ENCODE measurements at places on chromosomes 1 and 21.

DNA sequence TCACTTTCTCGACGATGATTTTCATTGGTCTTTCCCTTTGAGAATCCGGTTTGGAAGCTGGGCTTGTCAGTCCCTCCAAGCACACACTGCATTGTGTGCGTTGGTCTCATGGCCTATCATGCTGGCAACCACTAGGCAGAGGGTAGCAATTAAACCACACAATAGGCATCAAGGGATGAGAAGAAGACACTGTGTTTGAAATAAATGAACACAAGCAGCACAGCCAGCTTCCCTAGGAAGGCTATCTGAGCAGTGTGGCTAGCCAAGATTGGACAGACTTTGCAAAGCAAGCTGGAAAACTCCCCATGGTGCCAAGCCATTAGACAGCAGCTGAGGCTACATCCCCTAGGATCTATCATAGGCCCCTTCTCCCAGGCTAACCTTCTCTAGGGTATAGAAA lies 288.7 kb downstream of the NUF2 start:
- no peak for DNase-seq

- DNase-seq = no peak
These were observed 1.7 kb downstream of the CDC14A start for GRCh38 chr1:100353988-100354387.

- DNase-seq = no peak
These were observed 12.8 kb downstream of the ARID4B start for GRCh38 chr1:235315173-235315572.

GRCh38 chr1:76807543-76808260 lies 59.6 kb upstream of the ST6GALNAC5 start:
- DNase-seq = no peak

DNA sequence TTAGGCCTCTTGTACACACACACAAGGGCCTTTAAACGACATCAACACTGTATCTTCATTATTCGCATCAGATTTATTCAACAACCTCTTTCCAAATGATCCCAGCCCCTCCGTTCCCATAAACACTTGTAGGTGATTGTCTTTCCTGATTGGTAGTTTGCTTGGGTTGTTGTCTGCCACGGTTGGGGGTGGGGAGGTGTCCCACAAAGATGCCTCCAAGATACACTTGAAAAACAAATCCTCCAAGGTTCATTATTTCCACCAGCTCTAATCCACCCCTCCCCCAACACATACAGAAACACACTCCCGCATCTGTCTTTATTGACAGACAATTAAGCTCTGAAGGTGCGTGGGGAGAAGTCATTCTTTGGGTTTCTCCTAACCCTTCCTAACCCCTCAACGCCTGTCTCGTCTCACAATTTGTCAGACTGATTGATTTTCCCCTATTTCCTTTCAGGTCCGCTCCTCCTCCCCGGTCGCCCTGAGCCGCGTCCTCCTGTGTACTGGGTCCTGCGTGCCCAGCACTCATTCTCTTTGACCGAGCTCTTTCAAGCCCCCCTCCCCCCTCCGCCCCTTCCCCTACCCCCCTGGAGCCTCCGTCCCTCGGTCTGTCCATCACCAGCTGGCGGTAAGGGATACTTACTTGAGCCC lies 1.4 kb downstream of the WDR26 start:
- no peak for DNase-seq

GRCh38 chr1:94118013-94118412 lies 2.9 kb downstream of the ABCA4 start:
- no peak for DNase-seq

DNA sequence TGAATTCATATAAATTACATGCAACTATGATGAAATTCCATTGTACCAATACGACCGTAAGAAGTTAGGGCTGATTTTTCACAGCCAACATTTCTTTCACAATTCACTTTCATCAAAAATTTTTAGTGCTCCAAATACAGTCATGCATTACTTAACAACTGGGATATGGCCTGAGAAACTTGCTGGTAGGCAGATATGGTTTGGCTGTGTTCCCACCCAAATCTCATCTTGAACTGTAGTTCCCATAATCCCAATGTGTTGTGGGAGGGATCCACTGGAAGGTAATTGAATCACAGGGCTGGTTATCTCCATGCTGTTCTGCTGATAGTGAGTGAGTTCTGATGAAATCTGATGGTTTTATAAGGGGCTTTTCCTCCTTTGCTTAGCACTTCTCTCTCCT lies 244.4 kb downstream of the AKT3 start:
- DNase-seq = no peak

GRCh38 chr1:28248273-28249012 lies 10.9 kb upstream of the SESN2 start:
- peak; percentile 66 for DNase-seq

Data from stimulated activated CD8-positive, alpha-beta memory T cell treated with anti-CD3 and anti-CD28 coated beads, Interleukin-2, amount 100 ng/mL, for 1 hour (primary cell).